Activated CD4-positive, alpha-beta T cell treated with anti-CD3 and anti-CD28 coated beads, Interleukin-2, amount 50 U/mL, for 24 hours (primary cell): ENCODE measurements at places on chromosomes 2 and 18.

DNA sequence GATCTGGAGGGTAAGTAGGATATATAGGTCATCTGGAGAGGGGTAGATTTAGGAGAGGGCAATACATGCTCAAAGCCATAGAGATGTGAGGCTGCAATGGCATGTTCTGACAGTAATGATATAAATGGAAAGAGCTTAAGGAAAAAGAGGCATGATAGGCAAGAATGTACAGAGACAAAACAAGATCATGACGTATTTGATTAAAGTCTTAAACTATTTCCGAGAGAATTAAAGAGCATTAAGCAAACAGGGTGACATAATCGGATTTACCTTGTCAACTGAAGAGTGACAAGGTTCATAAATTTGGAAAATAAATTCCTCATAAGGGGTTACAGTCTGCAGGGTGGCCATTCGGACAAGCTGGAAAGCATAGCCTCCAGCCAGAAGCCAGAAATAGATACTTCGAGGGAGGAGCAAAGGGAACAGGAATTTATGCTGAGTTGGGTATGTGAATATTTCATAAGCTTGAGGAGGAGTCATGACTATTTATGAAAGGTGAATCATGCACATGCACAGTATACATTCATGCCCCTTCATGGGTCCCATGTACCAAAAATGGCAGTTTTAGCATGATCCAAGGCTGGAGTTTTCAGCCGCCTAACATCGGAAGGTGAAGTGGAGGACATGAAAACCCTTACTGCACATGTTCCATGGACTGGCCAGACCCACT is 396.2 kb upstream of the VWC2L start:
- DNase-seq, result no peak

- no peak for DNase-seq
Measured at GRCh38 chr2:12766421-12766879, 49.7 kb downstream of the TRIB2 start.

GRCh38 chr2:192215096-192215877 is 20.6 kb upstream of the TMEFF2 start:
- no peak for DNase-seq

GRCh38 chr2:227880460-227880859 is 9.0 kb downstream of the DAW1 start:
- no peak for DNase-seq

GRCh38 chr2:121828281-121828731 is 72.9 kb downstream of the TSN start:
- no peak for DNase-seq

- DNase-seq, result no peak
Measured at GRCh38 chr2:122363885-122364284, 608.4 kb downstream of the TSN start.

DNA sequence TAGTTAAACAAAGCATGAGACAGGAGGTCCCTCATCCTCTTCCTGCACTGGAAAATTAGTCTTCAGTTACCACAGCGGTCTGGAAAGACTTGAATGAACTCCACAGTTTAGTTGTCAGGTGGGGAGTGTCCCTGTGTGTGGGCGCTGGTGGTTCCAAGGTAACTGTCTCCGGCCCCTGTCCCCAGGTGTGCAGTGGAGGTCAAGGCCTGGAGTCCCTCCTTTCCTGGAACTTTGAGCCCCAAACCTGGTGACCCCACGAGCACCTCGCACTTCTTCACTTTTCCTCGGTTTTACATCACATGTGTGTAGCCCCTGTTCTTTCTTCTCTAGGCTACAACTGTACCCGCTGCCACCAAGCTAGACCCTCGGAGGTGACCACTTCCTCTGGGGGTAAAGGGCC is 28.0 kb upstream of the INHBB start:
- no peak for DNase-seq

GRCh38 chr2:233153146-233153798 is 93.1 kb downstream of the INPP5D start:
- DNase-seq, result no peak

DNA sequence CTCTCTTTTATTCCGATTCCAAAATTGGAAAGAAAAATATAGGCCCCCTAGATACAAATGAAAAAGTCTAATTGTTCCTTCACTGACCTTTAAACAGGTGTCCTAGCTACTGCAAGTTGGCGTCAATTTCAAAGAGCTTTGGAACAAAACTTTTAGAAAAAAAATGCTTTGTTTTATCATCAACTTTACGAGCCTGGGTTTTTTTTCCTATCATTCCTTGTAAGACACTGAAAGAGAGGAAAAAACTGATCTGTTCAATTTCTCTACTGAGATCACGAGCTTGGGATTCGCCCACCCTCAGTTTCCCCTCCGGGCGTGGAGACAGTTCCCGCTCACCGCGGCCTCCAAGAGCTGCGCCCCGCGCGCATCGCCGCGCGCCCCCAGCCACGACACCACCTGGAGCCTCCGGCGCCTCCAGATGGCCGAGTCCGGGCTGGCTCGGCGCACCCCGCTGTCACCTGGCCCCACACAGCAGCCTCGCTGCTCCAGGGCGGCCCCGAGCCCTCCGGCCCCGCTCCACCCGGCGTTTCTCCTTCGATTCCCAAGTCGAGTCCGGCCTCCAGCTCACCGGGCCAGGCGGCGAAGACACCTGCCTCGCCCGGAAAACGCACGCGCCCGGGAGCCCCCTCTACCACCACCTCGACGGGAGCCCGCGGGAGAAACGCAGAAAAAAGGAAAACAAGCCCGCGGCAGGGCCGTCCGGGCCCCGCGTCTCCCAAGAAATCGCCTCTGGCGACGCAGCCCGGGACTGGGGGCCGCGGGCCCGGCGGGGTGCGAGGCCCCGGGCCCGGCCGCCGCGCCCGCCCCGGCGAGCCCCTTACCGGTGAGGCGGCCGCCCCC is 656 bp downstream of the TBC1D8 start:
- no peak for DNase-seq

DNA sequence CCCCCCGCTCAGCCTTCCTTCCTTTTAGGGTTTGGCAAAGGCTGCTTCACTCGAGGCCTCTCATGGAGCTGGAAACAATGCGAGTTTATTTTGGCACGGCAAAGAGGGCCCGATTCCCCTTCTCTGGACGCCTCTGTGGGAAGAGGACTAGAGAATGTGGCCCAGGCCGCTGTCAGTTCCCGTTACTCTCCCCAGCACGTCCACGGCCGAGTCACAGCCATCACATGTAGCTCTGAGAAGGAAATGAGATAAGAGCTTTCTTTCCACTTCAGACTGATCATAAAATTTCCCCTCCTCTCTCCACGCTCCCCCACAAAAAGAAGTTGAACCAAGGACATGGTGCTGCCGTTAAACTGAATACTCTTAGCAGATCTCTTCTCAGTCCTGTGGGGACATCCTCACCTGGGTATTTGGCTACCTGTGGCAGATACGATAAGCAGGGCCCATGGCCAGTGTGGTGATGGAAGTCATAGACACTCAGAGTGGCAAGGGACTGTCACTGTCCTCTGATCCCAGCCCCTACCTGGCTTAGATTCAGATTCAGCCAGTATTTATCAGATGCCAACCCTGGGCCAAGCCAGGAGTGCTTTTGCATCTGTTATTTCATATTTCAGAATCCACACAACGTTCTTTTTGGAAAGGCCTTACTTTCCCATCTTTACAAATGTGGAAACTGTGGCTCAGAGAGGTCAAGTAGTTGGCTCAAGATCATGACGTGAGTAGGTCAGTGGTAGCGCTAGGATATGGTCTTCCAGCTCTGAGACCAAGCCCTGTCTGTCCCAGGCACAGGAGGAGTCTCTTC is 101.2 kb downstream of the MCFD2 start:
- DNase-seq, result no peak

- no peak for DNase-seq
Measured at GRCh38 chr2:102126169-102126568, 16.4 kb upstream of the IL1R1 start.

DNA sequence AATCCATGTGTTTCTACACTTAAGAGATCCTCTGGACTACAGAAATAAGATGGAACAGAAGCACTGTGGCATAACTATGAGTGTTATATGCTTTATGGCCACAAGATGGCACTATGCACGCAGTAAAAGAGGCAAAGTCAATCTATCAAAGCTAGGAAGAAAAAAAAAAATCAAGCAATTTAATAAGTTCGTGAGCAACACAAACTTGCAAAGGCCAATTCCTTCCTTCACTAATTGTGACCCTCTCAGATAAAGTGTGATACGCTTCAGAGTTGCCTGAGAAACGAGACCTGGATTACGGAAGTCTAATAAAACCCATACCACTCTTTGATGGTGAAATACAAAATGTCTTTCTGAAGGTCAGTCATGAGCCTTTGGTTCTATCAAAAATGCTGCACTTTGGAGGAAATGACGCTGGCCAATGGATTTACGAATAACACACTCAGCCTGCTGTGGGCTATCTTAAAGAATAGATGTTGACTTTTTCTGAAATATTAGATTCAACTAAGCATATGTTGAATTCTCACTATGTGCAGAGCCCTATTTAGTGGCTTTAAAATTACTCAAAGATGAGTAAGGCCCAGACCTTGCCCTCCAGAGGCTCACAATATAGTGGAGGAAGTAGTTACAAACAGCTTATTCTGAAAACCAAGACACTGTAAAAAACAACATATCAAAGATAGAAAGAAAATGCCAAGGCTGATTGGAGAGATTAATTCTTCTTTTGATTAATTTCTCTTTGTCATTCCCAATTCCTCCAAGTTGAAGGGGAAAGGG is 35.5 kb upstream of the TTR start:
- DNase-seq, result peak; percentile 32

- DNase-seq, result no peak
Measured at GRCh38 chr2:142892715-142893114, 15.3 kb downstream of the KYNU start.

DNA sequence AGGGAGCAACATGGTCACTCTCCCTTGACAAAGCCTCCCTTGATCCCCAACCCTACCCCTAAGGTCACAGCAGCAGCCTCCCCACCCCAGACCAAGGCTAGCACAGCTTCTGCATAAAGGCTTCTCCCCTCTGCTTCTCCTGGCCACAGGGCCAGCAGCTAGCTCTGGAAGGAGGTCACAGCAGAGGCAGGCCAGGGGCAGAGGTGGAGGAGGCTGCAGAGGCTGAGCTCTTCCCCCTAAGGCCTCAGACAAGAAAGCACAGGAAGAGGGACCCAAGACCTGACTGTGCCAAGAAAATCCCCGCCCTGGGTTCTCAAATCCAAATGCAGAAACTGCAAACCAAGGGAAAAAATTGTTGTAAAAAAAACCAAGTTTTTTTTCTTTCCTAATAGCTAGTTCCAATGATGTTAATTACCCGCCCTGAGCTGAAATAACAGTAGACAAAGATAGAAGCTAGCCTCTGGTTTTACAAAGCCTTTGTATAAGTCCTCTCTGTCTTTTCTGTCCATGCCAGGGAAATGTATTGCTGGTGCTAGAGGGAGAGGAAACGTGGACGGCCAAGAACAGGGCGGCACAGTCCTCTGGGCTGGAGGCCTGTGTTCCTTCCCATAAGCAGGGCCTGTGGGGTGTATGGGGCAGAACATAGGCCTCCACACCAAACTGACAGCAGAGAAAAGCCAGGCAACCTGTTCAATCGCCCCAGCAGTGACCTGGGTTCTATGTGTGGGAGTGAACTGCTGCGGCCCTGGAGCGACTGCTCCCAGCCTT is 79.5 kb downstream of the POLR1A start:
- no peak for DNase-seq

GRCh38 chr2:149741646-149742045 is 154.1 kb upstream of the MMADHC start:
- DNase-seq, result no peak

DNA sequence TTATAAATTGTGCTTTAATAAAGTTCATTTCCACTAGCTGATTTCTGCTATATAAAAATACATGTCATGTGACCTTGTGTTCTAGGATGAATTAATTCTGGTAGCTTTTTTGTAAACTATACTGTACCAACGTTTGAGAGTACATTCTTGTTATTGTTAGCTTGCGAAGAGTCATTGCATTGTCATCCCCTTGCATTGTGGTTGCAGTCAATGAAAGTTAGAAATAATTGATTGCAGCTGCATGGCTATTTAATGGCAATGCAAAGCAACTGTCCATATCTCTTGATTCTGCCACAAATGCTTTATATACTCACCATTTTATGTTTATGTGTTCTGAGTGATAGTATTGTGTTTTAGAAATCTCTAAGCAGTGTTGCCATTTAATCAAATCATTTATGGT is 91.6 kb downstream of the ZNF407 start:
- DNase-seq, result no peak

GRCh38 chr2:219430633-219431615 is 3.7 kb upstream of the SPEG start:
- no peak for DNase-seq

- DNase-seq, result no peak
Measured at GRCh38 chr2:164831887-164832286, 9.7 kb downstream of the COBLL1 start.

GRCh38 chr2:203340791-203341487 is 12.7 kb downstream of the ABI2 start:
- no peak for DNase-seq

DNA sequence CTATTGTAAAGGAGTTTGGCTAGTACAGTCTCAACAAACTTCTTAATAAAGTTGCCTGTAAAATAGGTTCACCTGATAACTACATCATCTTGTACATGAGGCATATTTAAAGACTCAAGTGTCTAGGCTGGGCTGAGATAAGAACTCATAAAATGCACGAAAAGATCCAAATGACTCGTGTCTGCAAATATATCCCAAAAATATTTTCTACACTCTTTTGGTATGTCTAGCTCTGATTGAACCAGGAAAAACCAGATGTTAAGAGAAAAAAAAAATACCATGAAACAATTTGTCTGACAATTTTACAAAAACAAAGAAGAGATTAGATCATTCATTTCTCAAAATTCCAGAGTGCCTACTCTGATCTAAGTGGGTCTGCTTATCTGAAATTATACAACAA is 166.9 kb upstream of the OSR1 start:
- DNase-seq, result no peak

DNA sequence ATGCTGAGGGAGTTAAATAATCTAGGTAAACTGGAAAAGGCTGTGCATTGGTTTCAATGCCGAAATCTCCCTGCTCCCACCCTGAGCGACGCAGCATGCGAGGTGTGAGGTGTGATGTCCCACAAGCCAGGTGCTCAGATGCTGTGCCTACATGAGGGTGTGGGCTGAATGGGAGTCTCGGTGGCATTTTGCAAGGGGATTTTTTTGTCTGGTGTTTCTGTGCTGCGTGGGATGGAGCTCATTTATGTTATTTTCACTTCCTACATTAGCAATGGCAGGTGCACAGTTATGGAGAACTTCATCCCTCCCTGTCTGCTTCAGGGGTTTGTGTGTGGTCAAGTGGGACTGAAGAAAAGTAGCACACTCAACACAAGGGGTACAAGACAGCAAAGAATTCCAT is 110.2 kb upstream of the CCDC68 start:
- DNase-seq, result no peak

- no peak for DNase-seq
Measured at GRCh38 chr2:128465246-128466170, 146.8 kb upstream of the HS6ST1 start.

DNA sequence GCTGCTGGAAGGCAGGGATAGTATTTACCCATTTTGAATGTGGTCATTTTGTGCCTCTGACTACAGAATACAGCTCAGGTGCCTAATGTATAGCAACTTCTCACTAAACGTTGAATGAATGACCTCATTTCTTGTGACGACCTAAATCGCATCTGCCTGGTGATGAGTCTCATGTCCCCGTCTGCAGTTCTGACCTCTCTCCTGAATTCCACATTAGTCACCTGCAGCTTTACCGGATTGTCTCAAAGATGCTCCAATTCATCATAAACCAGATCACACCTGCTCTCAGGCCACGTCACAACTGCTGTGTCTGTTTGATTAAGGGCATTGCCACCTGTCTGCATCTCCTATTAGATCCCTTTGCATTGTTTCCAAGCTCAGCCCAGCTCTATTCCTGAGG is 133.6 kb upstream of the MYT1L start:
- no peak for DNase-seq

- no peak for DNase-seq
Measured at GRCh38 chr18:51563396-51563795, 365.9 kb upstream of the MEX3C start.

GRCh38 chr2:35503738-35504199 is 851.8 kb upstream of the CRIM1 start:
- no peak for DNase-seq
